Nucleus accumbens (tissue), 56 donors: ENCODE measurements at places on chromosomes 6 and 20.

- no peak for DNase-seq
Observed at GRCh38 chr20:35294293-35294685, 2.1 kb upstream of the FAM83C start.

- no peak for DNase-seq
Observed at GRCh38 chr20:43046966-43047365, 142.7 kb downstream of the PTPRT start.

DNA sequence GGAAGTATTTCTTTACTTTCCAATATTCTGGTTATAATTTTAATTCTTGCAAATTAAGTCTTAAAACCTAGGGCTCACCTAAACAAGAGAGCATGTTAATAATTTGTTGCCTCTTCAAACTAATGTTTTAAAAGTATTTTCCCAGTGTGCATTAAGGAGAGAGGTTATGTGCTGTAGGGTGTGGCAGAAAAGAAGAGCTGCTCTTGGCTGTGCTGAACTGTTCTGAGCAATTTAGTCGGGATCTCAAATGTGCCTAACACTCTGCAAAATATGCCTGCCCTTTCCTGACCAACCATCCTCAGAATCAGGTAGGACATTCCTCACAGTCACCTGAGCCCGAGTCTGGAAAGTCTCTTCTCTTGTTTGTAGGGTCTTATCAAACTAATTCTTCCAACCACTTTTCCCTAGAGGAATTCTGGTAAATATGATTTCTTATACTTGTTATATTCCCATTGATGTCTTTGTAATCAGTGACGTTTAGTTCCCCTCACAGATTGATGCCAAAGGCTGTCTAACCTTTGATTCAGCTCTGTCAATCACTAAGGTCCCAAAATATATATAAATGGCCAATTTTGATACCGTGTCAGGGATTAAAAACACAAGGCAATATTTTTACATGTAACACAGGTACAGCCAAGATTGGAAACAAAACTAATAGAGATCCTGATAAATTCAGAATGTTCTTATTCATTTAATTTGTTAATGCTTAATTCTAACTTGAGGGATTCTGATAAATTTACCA is 298.4 kb downstream of the ADGB start:
- no peak for DNase-seq

GRCh38 chr20:62656197-62656918 is 14.1 kb downstream of the SLCO4A1 start:
- DNase-seq: no peak
